ENCODE measurements at places on chromosomes 3 and 15.

DNA sequence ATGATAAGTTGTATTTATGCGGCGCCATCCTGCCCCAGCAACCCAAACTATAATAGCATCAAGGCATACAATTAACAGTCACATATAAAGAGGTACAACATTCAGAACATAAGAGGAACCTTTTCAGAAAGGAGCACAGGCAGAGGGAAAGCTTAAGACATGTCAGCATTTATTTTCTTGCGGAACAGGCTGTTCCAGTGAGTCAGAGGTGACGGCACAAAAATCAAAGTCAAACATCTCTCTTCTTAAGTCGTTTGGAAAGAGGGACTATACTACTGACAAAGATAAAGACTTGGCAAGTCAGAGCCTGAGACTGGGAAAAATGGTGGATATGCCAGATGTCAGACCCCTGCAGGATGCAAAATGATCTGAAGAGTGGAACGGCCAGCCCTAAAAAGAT, 128.4 kb downstream of the CTNNB1 start:
- DNase-seq = no peak

- DNase-seq = no peak
These were observed 153.8 kb upstream of the RAP2B start for GRCh38 chr3:153008226-153008625.

GRCh38 chr15:49131403-49131802, 24.0 kb downstream of the COPS2 start:
- DNase-seq = no peak

DNA sequence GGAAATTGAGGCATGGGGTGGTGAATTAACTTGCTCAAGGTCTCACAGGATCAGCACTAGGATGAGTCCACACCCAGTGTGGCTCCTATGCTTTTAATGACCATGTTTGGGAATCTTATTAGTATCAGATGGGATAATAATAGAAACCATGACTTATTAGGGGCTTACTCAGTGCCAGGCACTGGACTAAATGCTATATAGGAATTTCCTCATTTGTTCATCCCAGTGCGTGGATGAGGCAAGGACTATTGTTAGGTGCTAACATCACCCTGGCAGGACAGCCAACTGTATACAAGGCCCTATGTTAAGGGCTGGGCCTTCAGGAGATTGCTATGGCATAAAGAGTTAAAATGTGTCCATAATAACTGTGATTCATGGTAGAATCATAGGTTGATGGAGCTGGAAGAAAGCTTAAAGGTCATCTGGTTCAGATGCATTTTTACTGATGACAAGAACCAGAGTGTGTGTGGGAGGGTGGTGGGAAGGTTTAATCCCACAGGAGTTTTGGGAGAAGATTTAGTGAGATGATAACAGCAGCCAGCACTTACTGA, 4.7 kb upstream of the FEM1B start:
- no peak for DNase-seq

GRCh38 chr3:62835554-62836236, 39.5 kb downstream of the CADPS start:
- DNase-seq = no peak

- no peak for DNase-seq
These were observed 2.3 kb upstream of the TLE3 start for GRCh38 chr15:70099967-70100473.

- DNase-seq = no peak
These were observed 53.0 kb downstream of the CMTM6 start for GRCh38 chr3:32449691-32450090.

- DNase-seq = no peak
These were observed 21.9 kb downstream of the MKRN2 start for GRCh38 chr3:12578742-12579141.

DNA sequence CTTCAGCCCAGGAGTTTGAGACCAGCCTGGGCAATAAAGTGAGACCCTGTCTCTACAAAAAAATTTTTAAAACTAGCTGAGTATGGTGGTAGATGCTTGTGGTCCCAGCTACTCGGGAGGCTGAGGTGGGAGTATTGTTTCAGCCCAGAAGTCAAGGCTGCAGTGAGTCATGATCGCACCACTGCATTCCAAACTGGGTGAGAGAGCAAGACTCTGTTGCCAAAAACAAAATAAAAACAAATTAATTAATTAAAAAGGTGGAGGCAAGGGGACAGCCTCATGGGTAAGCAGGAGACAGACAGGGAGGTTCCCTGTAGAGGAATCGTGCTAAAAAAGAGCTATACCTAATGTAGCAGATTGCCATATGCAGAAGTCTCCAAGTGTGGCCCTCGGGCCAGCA, 12.6 kb downstream of the HAPLN3 start:
- DNase-seq = no peak

DNA sequence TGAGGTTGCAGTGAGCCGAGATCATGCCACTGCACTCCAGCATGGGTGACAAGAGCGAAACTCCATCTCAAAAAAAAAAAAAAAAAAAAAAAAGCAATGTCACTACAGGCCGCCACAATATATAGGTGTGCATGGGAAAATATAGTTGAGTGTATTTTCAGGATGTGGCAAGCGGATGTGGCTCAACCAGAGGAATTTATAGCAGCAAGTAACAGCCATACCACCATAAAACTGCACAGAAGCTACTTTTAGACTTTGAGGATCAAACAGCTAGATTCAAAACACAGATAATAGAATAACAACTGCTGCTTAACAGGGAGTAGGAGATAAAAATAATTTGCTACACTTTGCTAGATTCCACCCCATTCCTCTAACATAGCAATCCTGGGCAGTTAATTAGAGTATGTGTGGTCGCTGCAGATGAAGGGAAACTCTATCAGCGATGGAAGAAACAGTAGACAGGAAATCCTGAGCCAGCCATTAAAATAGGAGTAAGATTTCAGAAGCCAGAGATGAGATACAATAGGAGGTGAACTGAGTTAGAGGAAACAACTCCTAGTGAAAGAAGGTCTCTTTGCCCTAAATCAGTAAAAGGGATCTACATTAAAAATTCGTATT, 318.7 kb upstream of the STT3B start:
- no peak for DNase-seq

DNA sequence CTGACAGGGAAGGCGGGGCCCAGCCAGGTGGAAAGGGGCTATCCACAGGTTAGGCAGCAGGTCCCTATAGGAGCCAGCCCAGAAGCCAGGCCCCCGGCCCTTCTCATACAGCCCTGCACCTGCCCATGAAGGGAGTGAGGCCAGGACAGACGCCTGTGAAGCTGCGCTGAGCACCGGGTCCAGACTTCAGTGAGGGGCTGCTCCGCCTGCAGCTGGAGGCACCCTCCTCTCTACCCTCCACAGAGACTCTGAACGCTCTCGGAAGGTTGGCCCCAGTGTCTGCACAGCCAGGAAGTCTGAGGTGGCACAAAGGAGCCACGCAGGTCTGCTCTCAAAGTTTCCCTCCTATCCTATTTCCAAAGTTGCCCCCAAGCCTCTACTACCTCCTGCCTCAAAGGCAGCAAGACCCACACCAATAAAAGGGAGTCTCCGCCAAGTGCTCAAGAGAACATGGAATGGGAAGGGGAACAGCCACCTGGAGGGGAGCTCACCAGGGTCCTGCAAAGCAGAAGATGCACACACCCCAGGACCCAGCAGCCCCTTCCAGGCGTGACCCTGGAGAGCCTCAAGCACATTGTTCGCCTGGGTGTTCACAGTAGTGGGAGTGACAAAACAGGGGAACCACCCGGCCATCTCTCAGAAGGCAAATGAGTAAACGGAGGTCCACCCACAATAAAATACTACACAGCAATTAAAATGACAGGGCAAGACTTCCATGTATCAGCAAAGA, 19.5 kb downstream of the XXYLT1 start:
- no peak for DNase-seq

DNA sequence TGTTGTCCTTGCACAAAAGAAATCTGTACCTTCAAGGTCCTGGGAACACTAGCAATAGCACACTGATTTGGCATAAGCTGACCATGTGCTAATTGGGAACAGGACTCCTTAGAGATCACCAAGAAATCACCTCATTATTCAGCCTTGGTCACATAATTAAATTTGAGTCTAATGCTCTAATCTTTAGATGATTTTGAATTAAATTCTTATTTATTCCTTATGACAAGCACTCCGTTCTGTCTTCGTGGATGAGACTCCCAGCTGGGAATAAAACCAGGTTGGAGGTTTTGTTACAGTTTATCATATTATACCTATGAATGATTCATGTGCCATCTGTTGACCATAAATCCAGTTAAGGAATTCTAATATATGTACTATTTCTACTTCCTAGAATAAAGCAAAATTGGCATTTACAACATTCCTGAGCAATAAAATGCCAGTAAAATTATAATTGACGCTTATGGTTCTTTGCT, 162.2 kb downstream of the MYRIP start:
- DNase-seq = no peak

DNA sequence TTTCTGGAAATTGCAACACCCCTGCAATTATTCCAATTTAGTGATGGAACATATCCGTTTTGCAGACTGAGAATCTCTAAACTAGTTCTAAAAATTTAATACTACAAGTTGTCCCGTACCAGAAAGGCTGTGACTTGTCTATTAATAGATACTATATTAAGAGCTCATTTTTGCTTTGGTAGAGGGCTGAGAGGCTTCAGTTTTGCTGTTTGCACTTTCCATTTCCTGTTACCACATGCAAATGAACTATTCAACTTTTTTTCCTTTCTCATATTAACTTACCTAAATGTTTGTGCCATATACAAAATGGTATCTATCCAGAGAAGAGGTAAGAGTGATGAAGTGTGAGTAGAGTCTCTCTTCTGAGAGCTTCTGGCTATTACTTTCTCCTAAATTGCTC, 101.5 kb upstream of the CRBN start:
- DNase-seq = no peak

DNA sequence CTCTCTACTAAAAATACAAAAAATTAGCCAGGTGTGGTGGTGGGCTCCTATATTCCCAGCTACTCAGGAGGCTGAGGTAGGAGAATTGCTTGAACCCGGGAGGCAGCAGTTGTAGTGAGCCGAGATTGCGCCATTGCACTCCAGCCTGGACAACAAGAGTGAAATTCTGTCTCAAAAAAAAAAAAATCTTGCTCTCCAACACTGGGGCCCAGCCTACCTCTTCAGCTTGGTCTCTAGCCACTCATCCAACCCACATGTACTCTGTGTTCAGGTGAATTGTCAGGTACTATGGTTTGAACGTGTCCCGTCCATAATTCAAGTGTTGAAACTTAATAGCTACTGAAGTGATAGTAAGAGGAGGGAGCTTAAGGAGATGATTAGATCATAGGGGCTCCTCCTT, 22.4 kb upstream of the RAB7A start:
- no peak for DNase-seq

DNA sequence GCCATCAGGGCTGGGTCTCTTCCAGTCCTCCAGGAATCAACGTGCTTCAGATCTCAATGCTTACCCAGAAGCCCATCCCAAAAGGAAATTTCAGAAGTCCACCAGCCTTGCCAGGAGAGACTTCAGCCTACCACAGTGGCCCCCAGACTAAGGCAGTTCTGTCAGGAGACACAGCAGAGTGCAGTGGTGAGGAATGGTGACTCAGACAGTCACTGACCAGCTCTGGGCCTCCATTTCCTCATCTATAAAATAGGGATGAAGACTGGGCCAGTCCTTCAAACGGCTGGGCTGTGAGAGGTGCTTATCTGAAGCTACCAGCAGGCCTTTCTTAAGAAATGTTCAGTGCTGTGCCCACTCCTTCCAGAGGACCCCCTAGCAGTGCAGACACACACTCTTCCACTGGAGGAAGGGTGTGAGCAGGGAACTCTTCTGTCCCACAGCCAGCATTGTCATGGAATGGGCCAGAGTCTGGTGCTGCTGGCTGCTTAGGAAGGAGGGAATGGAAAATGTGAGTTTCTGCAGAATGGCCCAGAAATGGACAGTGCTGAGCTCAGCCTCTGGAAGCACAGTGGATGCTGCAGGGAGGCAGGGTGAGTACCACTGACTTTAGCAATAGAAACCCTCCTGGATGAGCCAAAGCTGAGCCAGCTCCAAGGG, 41.6 kb upstream of the DUSP7 start:
- no peak for DNase-seq

- no peak for DNase-seq
These were observed 44.1 kb downstream of the RARB start for GRCh38 chr3:25472153-25472552.

DNA sequence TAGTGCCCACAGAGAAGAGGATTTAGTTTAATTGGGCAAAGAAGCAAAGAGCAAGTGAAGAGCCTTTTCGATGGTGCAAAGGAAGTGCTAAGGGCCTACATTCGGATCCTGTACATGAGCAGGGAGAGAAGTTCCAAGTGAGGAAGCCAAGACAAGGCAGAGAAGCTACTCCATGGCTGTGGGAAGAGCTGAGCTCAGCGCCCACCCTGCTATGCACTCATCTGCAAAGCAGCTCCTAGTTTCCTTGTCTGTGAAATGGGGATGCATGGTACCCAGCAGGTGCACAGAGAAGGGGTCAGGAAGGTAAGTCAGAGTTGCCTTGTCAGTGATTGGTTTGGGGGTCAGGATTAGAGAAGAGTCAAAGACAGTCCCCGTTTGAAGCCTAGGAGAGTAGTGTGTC, 126.5 kb downstream of the PDE8A start:
- no peak for DNase-seq
